ENCODE measurements at places on chromosomes 3 and 15.

DNA sequence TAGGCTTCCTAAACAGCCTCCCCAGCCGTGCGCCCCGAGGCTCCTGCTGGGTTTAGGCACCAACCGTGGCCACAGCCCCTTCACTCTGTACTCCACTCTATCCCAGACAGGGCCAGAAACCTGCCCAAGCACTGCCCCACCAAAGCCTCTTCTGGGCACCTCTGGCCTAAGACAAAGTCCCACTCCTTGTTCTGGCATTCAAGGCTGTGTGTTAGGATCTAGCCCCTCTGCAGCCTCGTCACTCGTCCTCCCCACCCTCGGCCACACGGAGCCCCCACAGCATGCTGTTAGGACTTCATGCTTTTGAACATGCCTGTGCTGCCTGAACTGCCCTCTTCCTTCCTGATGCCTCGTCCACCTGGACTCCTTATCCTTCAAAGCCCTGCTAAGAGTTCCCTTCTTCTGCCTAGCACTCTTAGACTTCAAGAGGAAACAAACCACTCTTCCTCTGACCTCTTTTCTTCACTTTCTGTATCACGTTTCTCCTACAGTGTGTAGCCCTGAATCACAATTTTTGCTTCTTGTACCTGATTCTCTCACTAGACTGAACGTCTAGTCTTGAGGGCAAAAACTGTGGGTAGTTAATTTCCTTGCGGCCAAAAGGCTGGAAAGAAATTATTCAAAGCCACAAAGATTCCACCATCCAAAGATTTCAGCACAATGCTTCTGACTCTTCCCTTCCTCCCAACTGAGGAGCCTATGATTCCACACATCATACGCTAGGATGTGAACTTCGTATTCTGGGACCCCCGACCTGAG is 28.6 kb downstream of the WNT7A start:
- DNase-seq: no peak

GRCh38 chr3:184952671-184953070 is 140.7 kb downstream of the VPS8 start:
- DNase-seq: no peak

- no peak for DNase-seq
These were observed 29.3 kb downstream of the FBLN2 start for GRCh38 chr3:13578251-13578650.

DNA sequence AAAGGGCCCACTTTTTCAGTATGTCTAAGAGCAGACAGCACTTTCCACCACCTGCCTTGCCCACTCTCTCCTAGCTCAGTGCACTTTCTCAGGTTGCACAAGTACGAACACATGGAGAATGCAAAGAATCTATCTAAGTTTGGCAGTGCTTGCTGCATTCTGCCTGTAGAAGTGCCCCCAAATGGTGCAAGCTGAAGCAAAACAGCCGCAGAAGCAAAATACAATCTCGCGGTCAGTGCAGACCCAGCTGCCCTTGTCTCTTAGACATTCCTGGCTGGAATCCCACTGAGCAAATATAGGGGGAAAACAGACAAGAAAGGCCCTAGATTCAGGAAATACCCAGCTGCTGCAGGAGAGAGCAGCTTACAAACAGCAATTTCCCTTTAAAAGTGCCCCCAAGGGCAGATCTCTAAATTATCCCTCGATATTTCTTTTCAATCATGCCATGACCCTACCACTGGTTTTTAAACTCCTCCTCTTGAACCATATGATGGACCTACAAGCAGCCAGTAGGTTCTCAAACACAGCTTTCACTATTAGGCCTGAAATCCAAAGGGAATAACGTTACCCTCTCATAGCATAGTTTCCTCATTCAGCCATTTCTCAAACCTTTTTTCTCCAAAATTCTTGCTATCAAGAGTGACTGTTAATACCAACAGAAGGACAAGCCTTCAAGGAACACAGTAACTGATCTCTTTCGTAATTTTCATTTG is 67.0 kb downstream of the TNIK start:
- no peak for DNase-seq

- peak; percentile 35 for DNase-seq
These were observed 90.7 kb upstream of the ICE2 start for GRCh38 chr15:60569596-60569995.

GRCh38 chr15:100602823-100603393 is 519 bp downstream of the ASB7 start:
- DNase-seq: peak; percentile 25

GRCh38 chr3:48069339-48069738 is 53.1 kb upstream of the MAP4 start:
- no peak for DNase-seq

- DNase-seq: no peak
These were observed 47.6 kb downstream of the ABHD5 start for GRCh38 chr3:43738305-43738704.

GRCh38 chr3:125310623-125311081 is 64.5 kb downstream of the ZNF148 start:
- peak; percentile 47 for DNase-seq

DNA sequence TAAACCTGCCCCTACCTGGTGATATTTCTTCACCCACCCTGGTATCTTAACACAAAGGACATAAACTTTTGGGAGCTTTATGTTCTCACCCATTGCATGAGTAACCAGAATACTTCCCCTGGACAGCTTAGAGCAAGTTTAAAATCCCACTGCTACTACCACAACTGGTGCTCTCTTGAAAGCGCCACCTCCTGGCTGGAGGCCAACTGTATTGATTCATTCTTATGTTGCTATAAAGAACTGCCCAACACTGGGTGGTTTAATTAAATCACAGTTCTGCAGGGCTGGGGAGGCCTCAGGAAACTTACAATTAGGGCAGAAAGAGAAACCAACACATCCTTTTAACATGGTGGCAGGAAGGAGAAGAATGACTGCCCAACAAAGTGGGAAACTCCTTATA is 592.4 kb downstream of the EPHA3 start:
- no peak for DNase-seq

GRCh38 chr15:98195796-98196195 is 235.3 kb downstream of the ARRDC4 start:
- DNase-seq: no peak

- peak; percentile 25 for DNase-seq
These were observed 16.5 kb downstream of the HPS3 start for GRCh38 chr3:149145974-149146373.

- no peak for DNase-seq
These were observed 1.5 kb downstream of the CCK start for GRCh38 chr3:42264399-42265058.
